Activated CD4-positive, alpha-beta T cell treated with anti-CD3 and anti-CD28 coated beads, Interleukin-2, amount 10 ng/mL, durations not matched to agents 7 days and 5 days (primary cell): ENCODE measurements at places on chromosomes 4 and X. TPM values are rescaled to one million over a fixed set of nuclear protein-coding genes. Genes with fewer than 3 reads are reported as not detected.

GRCh38 chr4:76067652-76068286, 6.7 kb upstream of the ART3 start:
- peak; percentile 82 for DNase-seq

- no peak for DNase-seq
Observed at GRCh38 chr4:40587826-40588225, 41.8 kb downstream of the RBM47 start.

RASSF6 gene
- total RNA-seq = 0.19 TPM

- no peak for DNase-seq
Observed at GRCh38 chr4:180832073-180832472, 1411.1 kb upstream of the TENM3 start.

TMEM128 gene
- total RNA-seq = 17.7 TPM
